ENCODE measurements at places on chromosomes 16 and 17.
A peak's percentile ranks its signal among the peaks of the same experiment; 100 is the strongest.

GRCh38 chr16:12732600-12732999, 71.1 kb downstream of the CPPED1 start:
- DNase-seq, result no peak

- DNase-seq, result no peak
Observed at GRCh38 chr17:22443061-22443460, 750.7 kb downstream of the KCNJ18 start.

- no peak for DNase-seq
Observed at GRCh38 chr17:42199416-42200011, 5.2 kb upstream of the GHDC start.

GRCh38 chr16:88822281-88823040, 10.7 kb upstream of the APRT start:
- no peak for DNase-seq

- no peak for DNase-seq
Observed at GRCh38 chr17:59851439-59852375, 41.0 kb downstream of the TUBD1 start.

DNA sequence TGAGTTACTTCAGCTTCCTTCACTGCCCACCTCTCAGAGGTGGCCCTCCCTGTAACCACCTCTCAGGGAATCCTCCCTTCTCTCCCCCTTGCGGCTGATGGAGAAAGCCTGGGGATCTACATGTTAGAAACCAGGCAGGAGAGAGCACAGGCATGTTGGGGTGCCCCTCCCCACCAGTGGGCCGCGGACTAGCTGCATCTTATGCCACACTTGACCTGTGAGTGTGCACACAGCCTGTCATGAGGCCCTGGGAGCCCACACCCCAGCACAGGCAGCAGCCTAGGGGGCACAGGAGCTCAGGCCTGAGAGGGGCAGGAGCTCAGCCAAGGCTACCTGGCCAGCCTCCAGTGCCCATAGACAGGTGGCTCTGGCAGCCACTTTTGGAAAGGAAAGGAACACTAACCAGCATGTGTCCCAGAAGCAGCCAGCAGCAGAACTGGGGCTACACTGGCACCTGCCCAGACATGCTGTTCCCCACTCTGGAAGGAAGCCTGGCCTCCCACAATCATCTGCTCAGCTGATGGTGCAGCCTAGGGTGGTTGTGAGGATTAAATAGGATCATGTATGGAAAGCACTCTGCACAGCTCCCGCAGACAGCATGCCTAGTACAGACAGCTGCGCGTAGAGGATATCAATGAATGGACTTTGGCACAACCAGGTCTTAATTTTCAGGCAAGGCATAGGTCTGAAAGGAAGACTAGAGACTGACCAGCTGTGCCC, 60.5 kb downstream of the TMEM132E start:
- peak; percentile 93 for DNase-seq

- DNase-seq, result no peak
Observed at GRCh38 chr17:30790279-30790678, 34.2 kb downstream of the CRLF3 start.

DNA sequence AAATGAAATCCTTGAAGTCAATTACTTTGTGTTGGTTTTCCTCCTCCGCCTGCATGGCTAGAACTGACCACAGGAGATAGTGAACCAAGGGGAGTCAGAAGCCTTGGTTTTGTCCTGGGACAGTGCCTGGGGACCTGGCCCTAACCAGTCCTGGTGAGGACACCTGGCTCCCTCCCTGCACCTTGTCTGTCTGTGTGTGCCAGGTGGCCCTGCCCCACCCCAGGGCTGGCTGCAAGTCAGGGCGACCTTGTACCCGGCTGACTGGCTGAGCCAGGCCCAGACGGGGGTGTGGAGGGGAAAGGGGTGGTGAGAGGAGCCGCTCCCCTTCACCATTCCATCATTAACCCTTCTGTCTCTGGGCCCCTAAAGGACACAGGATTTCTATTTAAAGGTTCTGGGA, 3.4 kb downstream of the RAPGEFL1 start:
- no peak for DNase-seq

DNA sequence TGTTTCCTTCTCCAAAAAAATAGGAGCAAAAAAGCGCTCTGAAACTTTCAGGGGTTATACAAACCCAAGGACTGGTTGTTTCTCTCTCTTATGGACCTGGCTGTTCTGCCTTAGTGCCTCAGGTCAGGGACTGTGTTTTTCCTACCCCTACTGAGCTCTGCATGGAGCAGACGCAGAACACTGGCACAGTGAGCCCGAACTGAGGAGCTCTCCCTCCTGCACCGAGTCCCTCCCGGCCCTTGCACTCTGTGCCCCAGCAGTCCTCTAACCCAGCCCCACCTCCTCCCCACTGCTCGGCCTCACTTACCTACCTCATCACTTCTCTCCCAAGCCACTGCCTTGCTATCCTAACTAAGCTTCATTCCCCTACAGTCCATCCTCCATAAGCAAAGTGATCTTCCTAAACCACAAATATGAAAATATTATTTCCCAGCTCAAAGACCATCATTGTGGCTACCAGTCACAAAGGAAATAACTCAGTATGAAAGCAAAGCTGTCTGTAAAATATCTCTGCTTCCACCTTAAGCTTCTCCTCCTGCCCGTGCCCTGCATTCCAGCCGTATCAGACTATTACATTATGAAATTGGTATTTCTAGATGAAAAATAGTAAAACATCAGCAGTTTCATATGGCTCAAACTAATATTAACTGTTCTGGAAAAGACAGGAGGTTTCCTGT, 13.6 kb downstream of the MEIOB start:
- no peak for DNase-seq

GRCh38 chr17:1286379-1287106, 7.1 kb downstream of the TRARG1 start:
- no peak for DNase-seq

- DNase-seq, result no peak
Observed at GRCh38 chr17:51650772-51651171, 390.4 kb downstream of the UTP18 start.

Measured in NCI-H1105 treated with DMSO at 0.1 percent for 48 hours (cell line).